NCI-H187 treated with DMSO at 0.1 percent for 48 hours (cell line): ENCODE measurements at places on chromosomes 16 and 17.

DNA sequence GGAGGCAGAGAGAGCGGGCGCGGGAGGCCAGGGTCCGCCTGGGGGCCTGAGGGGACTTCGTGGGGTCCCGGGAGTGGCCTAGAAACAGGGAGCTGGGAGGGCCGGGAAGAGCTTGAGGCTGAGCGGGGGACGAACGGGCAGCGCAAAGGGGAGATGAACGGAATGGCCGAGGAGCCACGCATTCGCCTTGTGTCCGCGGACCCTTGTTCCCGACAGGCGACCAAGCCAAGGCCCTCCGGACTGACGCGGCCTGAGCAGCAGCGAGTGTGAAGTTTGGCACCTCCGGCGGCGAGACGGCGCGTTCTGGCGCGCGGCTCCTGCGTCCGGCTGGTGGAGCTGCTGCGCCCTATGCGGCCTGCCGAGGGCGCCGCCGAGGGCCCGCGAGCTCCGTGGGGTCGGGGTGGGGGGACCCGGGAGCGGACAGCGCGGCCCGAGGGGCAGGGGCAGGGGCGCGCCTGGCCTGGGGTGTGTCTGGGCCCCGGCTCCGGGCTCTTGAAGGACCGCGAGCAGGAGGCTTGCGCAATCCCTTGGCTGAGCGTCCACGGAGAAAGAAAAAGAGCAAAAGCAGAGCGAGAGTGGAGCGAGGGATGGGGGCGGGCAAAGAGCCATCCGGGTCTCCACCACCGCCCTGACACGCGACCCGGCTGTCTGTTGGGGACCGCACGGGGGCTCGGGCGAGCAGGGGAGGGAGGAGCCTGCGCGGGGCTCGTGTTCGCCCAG lies 1.2 kb upstream of the CBX4 start:
- no peak for DNase-seq

GRCh38 chr16:84585886-84586285 lies 32.0 kb downstream of the COTL1 start:
- DNase-seq, result no peak

GRCh38 chr17:17681187-17681743 lies at the start of gene RAI1:
Gene RAI1 (plus strand): TSS chr17:17681458. CDS start chr17:17792949, 111,491 bp downstream.
- DNase-seq, result no peak

DNA sequence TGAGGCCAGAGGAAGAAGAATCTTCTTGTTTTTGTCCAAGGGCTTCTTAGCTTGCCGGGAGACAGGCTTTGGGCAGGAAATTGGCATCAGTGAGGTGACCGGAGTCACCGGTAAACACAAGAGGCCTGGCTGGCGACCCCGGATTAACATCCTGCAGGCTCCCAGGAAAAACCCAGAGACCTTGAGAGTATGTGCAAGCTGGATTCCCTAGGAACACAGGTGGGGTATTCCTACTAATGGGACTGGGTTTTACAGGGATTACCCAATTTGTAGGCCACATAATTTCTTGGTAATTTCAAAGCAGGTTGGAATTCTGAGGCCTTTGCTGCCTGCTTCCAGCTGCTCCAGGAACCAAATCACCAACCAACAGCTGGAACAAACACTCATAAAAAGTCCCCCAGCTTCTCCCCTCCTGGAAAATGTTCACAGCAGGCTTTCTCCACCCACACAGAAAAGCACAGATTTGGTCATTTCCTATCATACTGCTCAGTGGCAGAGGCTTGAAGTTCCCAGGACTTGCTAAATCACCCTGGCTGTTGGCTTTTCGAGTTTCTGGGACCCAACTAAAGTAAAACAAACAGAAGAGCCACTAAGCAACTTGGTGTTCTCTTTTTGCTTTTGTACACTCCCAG lies 258.8 kb downstream of the IRF8 start:
- no peak for DNase-seq

GRCh38 chr16:55822280-55822810 lies 10.6 kb downstream of the CES1 start:
- DNase-seq, result no peak

GRCh38 chr17:75348386-75349012 lies 57.0 kb downstream of the GRB2 start:
- DNase-seq, result no peak

DNA sequence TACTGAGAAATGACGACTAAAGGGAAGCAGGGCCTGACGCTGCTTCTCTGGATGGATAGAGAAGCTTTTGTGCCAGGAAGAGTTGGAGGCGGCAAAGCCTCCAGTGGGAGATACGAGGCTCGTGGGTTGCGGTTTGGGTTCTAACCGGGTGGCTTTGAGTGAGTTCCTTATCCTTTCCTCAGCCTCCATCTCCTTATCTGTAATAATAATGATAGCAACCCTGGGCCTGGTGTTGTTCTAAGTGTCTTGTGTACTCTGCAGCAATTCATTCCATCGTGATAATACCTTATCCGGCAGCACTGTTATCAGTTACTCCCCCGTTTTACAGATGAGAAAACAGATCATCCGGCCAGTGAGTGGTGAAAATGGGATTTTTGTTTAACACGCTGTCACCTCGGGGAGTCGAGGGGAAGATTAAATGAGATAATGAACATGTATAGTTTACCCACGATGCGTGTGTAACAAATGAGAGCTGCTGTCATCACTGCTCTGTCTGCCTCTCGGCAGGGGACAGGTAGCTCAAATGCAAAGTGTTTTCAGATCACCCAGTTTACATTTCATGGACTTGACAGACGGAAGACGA lies 52.0 kb upstream of the LHX1 start:
- DNase-seq, result no peak

DNA sequence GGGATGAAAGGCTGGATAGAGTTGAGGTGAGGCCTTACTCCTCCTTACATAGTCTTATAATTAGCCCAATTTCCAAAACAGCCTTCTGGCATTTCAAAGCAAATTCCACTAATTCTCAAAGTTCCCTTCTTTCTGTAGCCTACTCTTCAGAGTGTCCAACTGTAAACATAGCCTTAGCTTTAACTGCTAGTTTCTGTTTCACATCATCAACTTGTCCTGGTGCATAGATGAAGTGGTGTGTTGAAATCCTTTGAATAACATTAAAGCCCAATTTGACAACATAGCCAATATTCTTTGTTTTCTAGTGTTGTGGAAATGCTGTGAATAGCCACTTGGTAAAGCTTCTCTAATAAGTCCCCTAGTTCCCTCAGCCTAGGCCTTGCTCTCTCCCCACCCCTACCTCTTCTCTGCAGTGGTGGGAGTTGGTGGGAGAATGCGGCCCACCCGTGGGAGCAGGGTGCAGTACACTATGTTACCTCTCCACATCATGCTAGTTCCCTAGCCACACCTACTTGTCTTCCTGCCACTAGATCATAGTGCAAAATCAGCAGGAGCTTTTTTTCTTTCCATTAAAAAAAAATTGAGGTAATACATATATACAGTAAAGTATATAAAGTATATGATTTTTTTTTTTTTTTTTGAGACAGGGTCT lies 127.0 kb upstream of the HAS3 start:
- no peak for DNase-seq

DNA sequence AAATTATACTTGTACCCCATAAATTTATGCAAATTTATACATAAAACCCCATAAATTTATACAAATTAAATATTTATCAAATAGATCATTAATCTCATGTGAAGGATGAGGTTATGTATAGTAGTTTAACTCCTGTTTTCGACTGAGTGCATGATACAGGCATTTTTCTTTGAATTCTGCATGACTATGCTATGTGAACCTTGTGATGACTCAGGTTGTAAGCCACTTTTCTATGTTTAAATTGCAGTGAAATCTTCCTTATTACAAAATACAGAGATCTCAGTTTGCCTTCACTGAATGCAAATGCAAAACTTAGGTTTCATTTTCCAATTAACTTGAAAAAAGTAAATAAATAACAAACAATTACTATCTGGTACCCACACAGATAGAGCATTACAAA lies 843.7 kb downstream of the CDH11 start:
- no peak for DNase-seq

DNA sequence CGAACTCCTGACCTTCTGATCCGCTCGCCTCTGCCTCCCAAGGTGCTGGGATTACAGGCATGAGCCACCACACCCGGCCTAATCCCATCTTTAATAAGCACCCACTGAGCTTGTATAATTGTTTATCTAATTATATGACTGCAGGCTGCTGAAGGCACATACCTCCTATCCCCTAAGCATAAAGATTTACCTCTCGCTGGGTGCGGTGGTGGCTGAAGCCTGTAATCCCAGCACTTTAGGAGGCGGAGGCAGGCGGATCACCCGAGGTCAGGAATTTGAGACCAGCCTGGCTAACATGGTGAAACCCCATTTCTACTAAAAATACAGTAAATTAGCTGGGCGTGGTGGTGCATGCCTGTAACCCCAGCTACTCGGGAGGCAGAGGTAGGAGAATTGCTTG lies 20.1 kb upstream of the YWHAE start:
- DNase-seq, result no peak

- no peak for DNase-seq
Measured at GRCh38 chr17:9408381-9408780, 167.2 kb downstream of the STX8 start.

DNA sequence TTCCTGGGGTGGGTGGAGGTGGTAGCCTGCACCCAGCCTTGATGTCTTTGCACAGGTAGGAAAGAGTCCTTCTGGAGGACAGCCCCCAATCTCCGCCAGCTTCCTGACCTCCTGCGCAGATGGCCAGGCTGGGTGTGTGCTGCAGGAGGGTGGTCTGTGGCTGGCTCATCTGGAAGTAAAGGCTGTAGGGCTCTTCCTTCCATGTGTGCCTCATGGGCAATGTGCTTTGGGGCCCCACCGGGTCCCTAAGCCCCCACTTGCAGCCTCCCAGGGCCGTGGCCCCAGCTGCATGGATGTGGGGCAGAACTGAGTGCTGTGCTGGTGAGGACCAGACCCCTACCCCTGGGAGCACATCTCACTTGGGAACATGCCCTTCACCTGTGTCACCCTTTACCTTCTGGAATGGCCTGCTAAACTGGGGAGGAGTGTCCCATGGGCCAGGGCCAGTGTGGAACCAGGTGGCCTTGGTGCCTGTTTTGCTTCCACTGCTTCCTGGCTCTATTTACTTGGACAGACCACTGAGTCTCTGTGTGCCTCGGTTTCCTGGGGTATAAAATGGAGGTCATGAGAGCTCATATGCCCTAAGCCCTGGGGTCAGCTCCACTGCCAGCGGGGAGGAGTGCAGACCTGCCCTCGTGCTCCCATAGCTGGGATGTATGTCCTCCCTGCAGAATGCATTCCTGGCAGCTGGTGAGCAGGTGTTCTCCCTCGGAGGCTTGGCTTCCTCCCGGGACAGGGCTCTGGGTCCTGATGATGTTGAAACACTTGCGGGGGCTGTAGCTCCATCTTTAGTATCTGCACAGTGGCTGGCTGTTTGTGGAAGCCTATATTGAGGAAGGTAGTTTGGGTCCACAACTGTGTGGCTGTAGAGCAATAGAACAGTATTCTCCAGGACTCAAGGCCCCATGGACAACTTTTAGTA lies 18.0 kb downstream of the MPRIP start:
- no peak for DNase-seq

- DNase-seq, result no peak
Measured at GRCh38 chr17:31269578-31269983, 27.5 kb downstream of the OMG start.

DNA sequence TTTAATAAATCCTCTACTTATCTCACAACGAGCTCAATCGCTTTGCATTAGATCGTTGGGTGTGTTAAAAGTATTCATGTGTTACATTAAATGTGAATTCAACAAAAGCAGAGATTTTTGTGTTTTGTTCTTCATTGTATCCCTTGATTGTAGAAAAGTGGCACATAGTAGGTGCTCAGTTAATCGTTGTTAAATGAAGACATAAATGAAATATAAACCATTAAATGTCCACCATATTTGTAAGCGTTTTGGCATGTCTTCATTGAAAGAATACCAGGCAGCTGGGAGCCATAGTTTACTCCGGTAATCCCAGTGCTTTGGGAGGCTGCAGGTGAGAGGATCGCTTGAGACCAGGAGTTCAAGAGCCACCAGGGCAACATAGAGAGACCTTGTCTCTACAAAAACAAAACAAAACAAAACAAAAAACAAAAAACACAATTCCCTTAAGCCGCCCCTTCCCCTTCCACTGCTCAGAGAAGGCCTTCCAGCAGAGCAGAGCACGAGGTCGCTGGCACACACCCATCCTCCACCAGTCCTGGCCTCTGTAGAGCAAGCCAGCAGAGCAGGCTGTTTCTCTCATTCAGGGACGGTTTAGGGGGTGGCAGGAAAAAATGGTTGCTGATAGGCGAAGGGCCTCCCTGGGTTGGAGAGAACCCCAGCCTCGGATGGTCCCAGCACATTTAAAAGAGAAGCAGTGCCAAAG lies 673 bp upstream of the CHD9 start:
- no peak for DNase-seq

GRCh38 chr16:67538666-67539101 lies 10.1 kb downstream of the RIPOR1 start:
- no peak for DNase-seq

GRCh38 chr16:28067604-28068379 lies 4.3 kb upstream of the GSG1L start:
- DNase-seq, result no peak

DNA sequence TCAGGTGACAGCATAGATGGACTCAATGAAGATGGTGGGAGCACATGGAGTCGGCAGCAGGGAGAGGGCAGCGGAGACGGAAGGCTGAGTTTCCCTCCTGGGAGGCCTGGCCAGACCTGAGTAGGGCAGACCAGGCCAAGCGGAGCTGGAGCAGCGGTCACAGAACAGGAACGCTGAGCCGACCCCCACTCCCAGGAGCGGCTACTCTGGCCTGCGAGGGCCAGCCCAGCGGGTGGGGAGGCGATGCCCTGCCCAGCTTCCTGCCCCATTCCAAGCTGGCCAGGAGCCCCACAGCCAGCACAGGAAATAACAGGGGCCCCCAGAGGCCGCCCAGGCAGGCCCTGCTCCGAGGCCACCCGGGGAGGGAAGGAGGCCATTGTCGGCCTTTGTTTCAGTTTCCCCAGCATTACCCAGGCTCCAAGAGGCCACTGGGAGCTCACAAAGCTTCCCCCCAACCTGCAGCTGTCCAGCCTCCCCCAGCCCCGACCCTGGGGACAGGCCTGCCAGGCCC lies 79.8 kb downstream of the ZNF423 start:
- no peak for DNase-seq

DNA sequence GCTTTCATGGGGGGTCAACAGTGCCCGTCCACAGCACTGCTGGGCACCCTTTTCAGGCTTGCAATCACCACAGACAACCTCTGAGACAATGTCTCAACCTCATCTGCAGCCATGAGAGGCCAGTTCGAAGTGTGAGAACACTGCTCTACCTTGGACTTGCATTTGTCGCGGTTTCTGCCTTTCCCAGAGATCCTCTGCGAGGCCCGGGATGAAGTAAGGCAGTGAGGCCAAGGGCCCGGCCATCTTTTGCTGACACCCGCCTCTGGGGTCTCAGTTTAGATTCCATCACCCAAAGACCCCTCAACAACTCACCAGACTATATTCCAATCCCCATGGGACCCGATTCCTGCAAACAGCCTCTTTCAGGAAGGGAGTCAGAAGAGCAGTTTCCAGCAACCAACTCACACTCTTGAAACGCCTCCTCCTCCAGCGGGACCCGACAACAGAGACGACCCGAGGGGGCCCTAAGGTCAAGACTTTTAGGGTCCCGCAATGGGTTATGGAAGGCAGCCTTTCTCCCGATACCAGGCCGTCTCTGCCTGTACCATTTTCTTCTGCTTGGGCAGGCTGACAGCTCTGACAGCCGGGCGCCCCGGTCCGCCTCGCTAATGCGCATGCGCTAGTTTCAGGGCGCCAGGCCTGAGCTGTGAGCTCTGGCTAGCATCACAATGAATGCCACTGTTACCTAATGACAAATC lies 576.0 kb downstream of the KCNJ18 start:
- DNase-seq, result no peak
